ENCODE measurements at places on chromosomes 7 and 10.
A peak's percentile ranks its signal among the peaks of the same experiment; 100 is the strongest.

DNA sequence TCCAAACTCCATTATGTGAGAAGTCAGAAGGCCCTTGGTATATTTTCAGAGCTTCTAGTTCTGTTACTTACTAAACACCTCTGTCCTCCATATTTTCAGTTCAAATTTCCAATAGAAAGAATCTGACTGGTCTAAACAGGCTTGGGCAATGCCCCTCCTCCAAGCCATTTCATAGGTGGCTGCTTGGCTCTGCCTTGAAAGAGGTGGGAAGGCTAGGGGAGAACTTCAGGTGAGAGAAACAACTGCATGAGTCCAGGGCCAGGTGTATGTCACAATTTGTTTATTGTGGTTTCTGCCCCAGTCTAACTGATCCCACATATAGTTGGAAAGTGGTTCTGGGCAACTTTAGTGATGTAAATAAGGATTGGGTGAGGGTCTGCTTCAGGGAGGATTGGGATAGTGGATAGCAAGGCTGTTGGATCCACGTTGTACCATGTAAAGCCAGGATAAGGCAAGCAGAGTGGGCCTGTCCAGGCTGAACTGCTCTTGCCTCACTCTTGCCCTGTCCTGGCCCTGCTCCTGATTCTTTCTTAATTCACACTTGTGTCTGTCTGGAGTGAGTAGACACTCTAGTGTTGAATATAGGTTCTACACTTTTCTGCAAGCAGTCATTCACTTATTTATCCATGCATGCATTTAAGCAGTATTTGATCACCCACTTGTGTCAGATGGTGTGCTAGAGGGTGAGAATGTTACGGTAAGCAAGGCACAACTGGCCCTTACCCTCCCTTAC is 67.5 kb upstream of the COMTD1 start:
- DNase-seq: no peak

DNA sequence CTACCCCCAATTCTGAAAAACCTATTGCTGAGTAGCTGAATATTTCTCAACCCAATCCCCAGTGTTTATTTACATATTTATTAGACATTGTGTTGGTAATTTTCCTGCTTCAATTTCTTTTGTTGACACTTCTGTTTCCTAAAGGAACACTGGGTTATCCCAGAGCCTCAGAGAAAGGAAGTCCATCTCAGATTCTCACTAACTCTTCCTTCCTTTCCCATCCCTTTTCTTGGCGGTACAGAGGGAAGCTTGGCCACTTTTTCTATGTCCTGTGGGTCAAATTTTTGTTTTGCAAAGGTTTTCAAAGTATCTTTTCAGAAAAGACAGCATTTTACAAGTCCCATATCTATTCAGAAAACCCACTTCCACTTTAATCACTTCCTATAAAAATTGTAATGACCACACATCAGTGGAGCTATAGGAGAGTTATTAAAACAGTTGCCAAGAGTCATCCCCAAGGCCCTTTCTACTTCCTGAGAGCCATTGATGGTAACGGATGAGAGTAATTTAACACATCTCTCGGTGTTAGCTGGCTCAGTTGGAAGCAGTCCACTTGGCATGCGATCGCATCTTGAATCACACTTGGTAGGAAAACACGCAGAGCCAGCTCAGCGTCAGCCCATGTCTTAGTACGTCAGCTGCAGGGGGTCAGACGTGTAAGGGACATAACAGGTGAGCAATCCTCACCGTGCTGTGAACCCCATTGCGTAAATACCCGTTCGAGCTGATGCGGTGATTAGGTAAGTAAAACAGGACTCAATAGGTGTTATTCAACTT is 231.1 kb upstream of the ADARB2 start:
- DNase-seq: no peak

GRCh38 chr7:106262221-106262881 is 22.4 kb downstream of the NAMPT start:
- DNase-seq: no peak

DNA sequence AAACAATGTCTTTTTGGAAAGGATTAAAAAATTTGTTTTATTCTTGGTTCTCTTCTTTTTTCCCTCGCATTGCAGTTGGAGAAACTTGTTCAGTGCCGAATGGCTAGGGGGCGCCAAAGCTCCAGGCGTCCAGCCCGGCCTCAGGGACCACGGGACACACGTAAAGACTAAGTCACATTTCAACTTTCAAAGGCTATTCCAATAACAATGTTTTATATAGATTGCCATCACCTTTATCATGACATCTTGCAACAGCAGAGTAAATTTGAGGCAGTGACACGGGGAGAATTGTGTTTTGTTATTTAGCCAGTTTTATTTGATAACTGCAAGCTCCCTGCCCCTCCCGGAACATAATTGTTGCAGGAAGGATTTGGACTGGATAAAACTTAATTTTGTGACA is 2.2 kb upstream of the IGFBP3 start:
- peak; percentile 72 for DNase-seq

DNA sequence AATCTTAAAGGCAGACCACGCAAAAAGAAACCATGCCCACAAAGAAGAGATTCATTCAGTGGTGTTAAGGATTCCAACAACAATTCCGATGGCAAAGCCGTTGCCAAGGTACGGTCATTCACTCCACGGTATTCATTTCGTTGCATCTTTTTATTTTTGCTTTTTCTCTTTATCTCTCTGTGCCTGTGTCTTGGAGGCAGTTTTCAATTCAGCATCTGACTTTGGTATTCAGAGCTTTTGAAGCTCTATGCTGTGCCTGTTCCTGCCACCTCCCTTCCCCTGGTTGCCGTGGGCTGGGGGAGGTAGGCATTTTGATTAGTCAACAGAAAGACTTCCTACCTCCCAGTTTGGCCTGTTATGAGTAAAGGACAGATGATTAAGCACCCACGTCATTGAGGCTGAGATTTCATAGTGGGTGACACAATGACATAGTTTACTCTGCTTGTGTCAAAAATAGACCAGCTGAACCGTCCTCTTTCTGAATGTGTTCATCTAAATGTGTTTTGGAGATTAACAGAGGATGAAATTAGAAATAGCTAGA is 149.5 kb downstream of the ARID5B start:
- DNase-seq: peak; percentile 67

DNA sequence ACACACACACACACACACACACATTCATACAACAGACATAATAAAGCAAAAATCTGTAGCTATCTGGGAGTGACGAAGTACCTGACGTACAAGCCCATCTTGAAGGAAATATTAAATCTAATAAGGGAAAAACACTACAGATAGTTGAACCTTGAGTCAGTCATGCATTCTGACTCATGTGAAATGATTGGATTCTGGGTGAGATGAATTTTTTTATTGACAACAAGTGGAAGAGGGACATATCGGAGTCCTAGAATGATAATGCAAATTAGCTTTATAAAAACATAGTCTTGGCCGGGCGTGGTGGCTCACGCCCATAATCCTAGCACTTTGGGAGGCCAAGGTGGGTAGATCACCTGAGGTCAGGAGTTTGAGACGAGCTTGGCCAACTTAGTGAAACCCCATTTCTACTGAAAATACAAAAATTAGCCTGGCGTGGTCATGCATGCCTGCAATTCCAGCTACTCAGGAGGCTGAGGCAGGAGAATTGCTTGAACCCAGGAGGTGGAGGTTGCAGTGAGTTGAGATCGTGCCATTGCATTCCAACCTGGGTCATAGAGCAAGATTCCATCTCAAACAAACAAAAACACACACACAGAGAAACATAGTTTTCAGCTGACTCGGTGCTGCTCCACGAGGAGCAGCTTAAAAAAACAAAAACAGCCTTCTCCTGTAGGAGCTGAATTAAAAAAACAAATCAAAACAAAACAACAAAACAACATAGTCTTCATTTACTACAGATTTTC is 154.4 kb upstream of the MKLN1 start:
- DNase-seq: no peak

- DNase-seq: no peak
These were observed 252.7 kb upstream of the SHH start for GRCh38 chr7:156064971-156065386.

DNA sequence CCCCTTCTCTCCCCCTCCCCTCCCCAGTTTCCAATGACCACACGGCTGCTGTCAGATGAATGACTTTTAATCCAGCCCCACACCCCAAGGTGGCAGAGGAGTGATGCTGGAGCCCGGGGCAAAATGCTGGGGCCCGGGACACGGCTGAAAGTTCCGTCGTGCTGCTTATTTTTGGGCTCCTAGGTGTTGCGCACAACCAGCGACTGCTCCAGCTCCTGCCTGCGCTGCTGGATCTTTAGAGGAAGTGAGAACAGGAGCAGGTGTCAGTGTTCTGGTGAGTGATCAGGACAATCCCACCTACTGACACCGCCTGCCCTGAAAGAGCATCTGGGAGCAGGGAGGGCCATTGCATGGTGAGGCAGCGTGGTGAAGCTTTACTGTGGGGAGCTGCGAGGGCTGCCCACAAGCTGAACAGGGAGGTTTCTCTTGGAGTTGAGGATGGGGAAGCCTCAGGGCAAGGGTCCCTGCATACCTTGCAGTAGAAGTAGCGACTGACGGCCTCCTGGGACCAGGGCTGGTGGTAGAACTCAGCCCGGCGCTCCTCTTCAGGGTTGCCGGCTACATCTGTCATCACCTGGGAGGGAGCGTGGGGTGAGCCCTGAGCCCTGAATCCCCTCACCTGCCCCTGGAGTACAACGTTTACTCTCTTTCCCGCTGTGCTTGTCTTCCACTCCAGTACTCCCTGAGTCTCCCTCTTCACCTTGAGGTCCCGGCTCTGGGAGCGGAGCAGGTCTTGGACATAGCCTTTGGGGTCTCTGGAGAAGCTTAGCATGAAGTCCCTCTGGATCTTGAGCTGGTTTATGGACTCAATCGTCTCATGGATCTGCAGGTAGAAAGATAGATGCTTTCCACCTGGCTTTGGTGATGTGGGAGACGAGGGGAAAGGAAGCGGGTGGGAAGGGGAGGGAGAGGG is 6.9 kb downstream of the CHPF2 start:
- DNase-seq: no peak

DNA sequence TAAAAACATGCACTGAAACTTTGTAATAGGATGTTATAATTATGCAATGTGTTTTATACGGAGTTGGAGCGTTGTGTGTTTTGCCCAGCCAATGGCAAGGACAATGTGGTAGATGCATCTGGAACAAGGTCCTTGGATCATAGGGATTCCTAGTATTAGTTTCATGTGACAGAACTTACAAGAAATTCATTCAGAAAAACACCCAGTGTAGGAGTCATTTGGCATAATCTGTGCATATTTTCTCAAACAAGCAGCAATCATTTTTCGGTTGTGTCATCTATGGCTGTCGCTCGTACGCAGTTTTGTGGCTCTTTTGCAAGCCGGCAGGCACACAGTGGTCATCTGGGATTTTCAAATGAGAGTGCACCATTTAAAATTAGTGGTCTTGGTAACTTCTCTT is 19.8 kb downstream of the CREB5 start:
- DNase-seq: no peak

DNA sequence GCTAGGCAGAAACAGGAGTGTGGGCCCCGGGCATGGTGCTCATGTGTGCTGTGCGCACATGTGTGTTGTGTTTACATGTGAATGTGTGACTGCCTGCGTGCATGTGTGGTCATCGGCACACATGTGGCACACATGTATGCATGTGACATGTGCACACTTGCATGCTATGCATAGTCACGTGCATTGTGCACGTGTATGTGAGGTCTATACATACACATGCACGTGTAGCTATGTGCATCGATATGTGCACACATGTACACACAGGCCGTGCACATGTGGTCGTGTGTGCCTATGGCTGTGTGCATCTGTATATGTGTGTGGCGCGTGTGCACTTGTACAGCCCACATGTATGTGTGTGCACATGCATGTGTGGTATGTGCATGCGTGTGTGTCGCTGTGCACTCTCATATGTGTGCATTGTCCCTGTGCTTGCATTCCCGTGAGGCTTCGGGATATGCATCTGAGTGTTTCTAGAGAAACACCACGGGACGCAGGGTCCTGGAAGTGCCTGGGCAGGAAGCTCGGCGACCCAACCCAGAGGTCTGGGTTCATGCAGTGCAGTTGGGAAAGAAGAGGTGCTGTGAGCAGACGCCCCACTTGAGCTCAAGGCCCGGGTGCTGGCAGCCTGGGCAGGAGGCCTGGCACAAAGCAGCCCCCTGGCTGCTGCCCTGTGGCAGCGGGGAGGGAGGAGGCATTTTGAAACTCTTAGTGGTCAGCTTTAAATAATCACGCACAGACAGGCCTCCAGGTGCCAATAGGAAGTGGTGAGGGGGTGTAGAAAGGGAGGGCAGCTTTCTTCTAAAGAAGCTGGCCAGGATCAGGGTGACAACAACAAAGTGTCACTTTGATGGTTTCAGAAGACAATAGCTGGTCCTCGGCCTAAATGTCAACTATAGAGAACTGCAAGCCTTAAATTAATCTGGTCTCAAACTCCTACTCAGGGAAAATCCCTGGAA is 410.0 kb upstream of the MGMT start:
- no peak for DNase-seq
